Stimulated activated CD4-positive, alpha-beta T cell treated with anti-CD3 and anti-CD28 coated beads, Interleukin-15, amount 100 ng/mL, for 48 hours (primary cell): ENCODE measurements at places on chromosomes 3 and 15.

- peak; percentile 44 for DNase-seq
These were observed at the start of gene CAMK1 for GRCh38 chr3:9769426-9770275. CAMK1 (minus strand) TSS chr3:9769947; CDS start chr3:9767749, 2,198 bp downstream.

DNA sequence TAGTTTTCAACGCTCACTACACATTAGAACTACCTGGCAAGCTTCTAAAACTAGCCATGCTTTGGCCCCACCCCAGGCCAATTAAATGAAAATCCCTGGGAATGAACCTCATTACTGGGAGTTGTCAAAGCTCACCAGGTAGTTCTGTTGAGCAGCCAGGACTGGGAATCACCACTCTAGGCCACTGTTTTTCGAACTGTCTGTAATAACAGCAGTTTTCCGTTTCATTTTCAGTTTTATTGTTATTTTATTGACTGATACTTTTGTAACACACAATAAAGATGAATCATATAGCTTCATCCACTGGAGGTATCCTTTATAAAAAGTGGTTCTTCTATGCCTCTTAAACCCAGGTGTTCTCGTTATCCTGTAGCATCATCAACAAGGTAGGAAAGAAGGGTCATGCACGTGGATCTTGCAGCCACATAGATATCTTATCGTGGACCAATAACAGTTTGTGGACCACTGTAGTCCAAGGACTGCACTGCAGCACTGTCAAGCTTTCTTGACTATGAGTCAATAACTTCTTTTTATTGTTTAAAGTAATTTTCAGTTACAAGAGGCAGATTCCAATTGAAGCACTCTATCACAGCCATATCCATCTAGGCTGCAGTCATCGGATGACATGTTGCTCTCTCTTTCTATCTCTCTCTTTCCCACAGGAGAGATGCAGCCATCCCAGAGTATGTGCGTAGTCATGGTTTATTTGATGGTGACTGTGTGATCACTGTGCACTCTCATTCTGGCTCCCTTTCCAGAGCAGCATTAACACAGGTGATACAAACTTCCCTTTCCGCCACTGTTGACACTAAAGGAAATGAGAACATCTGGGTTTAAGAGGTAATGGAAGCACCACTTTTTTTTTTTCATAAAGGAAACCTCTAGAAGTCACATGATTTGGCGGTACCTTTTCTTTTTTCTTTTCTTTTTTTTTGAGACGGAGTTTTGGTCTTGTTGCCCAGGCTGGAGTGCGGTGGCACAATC, 39.0 kb upstream of the BLM start:
- no peak for DNase-seq

DNA sequence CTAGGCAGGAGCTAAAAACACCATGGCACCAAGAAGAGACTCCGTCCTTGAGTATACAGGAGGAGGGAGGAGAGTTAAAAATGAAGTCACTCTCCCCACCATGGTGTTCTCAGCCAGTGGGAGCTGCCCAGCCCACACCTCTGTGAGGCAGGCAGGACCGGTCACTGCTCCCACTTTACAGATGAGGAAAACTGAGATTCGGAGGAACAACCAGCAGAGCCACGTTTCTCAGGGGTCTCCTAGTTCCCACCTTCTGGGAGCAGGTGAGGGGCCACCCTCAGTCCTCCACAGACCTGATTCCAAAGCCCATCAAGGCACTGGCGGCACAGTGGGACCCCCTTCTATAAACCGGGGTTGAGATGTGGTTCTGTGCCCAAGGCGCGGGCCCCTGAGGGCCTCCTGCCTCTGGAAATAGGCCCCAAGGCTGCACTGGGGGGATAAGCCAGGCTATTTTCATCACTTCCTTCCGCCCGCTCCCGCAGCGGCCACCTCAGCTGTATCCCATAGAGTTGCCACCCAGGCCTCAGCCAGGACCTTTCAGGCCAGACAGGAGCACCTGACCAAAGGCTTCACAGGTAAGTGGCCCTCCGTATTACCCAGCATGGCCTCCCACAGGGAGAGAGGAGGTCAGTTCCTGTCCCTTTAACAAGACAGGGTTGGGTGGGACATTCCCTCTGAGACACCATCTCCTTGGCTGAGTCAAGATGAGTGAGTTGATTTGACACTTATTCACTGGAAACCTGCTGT, at the start of gene GP9:
Gene GP9, plus strand, starts transcription at position 504 of the 747 bp plus-strand sequence. CDS start 961 bp downstream, outside the sequence.
- DNase-seq: no peak

- no peak for DNase-seq
These were observed 408.7 kb downstream of the SHQ1 start for GRCh38 chr3:72439321-72440183.

GRCh38 chr3:134059671-134060560, 30.2 kb upstream of the SLCO2A1 start:
- DNase-seq: no peak

DNA sequence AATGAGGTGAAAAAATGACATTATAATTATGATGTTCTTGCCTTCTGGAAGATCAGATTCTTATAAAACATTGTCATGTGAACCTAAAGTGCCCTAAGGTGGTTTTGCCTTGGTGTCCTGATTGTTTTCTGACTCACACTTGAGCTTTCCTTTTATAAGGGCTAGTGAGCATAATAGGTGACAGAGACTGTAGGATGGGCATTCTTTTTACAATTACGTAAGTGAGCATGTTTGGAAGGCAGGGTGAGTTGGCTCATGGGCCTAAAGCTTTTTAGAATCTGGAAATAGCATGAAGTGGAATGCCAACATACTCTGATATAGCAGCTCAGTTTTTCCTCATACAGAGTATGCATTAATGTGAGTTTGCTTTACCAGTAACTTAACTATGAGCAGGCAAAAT, 41.2 kb downstream of the CRYBG3 start:
- DNase-seq: no peak

GRCh38 chr15:92205255-92205739, 188.4 kb upstream of the ST8SIA2 start:
- DNase-seq: no peak

DNA sequence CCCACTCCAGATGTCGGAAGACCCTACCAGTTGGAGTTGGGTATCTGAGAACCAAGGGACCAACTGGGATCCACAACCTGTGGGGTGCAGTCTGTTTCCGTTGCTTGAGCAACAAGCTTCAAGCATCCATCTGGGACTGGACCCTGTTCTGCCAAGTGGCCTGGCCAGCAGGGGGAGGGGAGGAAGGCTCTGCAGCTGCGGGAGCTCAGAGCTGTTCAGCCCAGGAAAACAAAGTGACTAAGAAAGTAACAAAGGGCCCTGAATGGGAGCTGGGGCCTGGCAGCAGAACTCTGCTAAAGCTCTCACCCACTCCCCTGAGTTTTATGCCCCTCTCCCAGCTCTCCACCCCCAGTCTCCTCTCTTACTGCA, 2.7 kb downstream of the TYRO3 start:
- DNase-seq: no peak

GRCh38 chr15:93312891-93313486, 224.0 kb upstream of the RGMA start:
- no peak for DNase-seq

GRCh38 chr3:182710557-182711157, 82.6 kb upstream of the ATP11B start:
- no peak for DNase-seq

- no peak for DNase-seq
These were observed 88.8 kb downstream of the WDR72 start for GRCh38 chr15:53670701-53671100.

GRCh38 chr15:82951472-82952157, 905 bp downstream of the HOMER2 start:
- no peak for DNase-seq

GRCh38 chr3:73591286-73591800, 33.4 kb downstream of the PDZRN3 start:
- DNase-seq: no peak

GRCh38 chr15:89002281-89002761, 85.9 kb upstream of the ABHD2 start:
- DNase-seq: no peak

- DNase-seq: no peak
These were observed 22.2 kb upstream of the RHO start for GRCh38 chr3:129506231-129506742.

DNA sequence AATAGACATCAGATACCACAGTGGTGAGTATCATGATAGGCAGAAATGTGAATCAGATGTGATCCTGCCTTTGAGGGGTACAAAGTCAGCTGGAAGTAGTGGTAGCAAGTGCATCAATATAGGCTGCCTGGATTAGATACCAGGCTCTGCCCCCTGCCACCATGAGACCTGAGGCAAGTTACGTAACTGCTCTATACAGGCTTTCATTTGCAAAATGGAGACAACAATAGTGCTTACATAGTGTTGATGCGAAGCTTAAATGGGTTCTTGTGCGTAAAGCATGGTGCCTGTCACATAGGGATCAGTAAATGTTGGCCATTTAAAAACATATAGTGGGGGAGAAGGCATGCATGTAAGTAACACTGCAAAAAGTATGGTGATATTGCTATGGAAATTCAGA, 158.0 kb downstream of the RYR3 start:
- DNase-seq: no peak

GRCh38 chr3:24004171-24004938, 59.3 kb downstream of the NR1D2 start:
- peak; percentile 16 for DNase-seq

GRCh38 chr3:48430708-48431101, 819 bp upstream of the PLXNB1 start:
- no peak for DNase-seq

- DNase-seq: no peak
These were observed 93.7 kb downstream of the DLG1 start for GRCh38 chr3:197204736-197205135.

- no peak for DNase-seq
These were observed 244.2 kb upstream of the ST8SIA2 start for GRCh38 chr15:92149465-92149864.
